ENCODE measurements at places on chromosomes 11 and 22.

- no peak for DNase-seq
These were observed 69.7 kb downstream of the NELL1 start for GRCh38 chr11:20739107-20739506.

DNA sequence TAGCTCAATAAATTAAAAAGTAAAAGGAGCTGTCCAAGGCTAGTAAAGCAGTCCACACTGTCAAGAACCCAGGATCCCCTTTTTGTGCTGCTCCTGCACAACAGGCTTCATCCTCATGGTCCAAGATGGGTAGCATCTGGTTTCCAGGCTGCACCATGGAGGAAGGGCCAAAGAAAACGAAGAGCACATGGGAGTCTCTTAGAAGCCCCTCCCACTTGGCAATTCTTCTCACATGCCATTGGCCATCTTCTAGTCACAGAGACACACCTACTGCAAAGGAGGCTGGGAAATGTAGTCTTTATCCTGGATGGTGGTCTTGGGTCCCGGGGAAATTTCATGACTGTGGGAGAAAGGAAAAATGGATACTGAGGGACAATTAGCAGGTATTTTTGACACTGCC, 37.8 kb downstream of the PRR5L start:
- DNase-seq, result peak; percentile 12

DNA sequence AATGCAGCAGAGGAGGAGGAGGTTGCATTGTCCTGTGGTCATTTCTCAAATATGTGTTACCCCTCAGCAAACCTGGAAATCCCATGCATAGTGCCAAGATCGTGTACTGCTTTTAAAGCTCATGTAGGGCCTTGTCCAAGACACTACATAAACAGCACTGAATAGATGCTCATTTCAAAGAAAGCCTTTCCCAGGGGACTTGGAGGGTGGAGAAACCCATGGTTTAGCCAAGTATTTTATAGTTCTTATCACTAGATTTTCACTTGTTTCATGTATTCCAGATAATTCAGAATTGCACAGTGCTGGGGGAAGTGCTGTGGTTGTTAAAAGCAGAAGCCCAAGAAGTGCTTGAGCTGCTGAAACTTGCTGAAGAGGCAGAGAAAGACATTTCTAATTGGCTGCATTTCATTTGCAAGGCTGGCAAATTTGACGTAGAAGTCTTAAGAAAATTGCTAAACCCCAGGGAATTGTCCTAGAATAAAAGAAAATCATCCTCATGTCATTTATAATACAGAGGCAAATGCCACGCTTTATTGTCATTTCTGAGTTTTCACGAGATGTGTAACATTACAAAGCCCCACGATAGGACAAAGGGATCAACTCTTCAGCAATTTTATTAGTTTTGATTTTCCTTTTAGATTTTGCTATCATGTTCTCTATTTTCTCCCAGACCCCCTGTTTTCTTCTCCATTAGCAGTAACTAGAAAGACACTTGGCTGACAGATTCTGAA, 20.1 kb downstream of the CSRP3 start:
- no peak for DNase-seq

- DNase-seq, result no peak
These were observed 16.1 kb downstream of the TMEM25 start for GRCh38 chr11:118547132-118547531.

DNA sequence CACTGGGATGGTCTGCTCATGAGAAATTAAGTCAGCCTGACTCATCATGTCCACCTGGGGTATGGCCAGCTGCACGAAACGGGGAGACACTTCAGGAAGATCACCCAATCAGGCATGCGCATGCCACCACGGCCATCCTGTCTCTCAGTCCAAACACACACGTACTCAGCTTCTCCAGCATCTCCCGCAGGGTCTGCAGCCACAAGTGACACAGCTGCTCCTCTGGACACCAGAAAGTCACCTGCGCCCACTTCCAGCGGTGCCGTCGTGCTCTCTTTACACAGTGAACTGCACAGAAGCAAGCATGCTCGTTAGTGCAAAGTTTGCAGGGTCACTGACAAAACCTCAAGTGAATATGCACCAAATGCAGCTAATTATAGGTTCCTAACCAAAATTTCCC, 18.1 kb downstream of the CERK start:
- DNase-seq, result no peak

- no peak for DNase-seq
These were observed 82.9 kb upstream of the AKIP1 start for GRCh38 chr11:8828046-8828445.

DNA sequence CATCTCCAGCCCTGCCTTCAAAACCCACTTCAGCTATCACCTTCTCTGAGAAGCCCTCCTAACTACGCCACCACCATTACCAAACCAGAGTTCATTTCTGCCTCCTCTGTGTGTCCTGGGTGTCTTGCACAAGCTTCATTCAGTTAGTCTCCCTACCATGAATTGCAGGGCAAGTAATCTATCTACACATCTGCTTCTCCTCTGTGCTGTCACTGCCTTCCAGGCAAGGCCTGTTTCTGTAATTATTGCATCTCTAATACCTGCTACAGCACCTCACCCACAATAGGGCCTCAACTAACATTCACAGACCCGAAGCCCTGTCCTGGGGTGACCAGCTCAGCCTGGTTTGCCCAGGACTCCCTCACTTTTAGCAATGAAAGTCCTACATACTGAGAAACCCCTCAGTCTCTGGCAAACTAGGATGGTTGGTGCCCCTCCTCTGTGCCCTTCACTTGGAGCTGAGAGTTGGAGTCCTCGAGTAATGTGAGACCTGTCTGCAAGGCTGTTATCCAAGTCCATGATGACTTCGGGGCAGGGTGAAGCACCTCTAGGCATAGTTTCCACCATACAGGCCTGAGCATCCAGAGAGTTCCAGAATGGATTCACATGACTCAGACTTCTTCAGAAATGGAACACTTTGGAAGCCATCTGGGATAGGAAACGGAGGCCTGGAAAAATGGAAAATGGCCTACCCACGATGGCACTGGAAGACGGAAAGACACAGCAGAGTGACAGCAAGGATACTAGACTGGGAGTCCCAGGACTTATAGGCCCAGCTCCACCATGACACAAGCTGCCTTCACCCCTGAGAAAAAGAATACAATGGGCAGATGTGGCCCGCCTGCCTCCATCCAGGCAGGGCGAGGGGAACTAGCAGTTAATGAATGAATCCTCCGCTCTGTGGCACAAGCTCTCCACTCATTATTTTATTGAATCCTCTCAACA, 269.3 kb downstream of the BUD13 start:
- no peak for DNase-seq

- DNase-seq, result no peak
These were observed 141.9 kb downstream of the CSNK2A3 start for GRCh38 chr11:11211186-11211585.

GRCh38 chr22:31349960-31350359, 3.8 kb upstream of the PATZ1 start:
- DNase-seq, result no peak

DNA sequence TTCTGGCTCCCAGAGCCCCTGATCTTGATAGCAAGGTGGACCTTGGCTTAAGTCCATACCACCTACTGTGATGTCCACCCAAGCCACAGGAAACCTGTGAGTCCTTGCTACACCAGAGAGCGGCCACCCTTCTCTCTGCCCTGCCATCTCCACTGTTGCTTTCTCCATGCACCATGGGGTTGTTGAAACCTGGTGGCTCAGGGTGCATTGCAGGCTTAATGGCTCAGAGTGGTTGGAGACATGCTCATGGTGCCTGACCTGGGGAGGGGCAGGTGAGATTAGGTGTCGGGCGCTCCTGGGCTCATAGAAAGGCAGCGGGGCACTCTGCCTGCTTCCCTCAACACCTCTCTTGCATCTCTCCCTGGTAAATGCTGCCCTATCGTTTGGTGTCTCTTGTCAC, 25.0 kb upstream of the CACNG2 start:
- no peak for DNase-seq

- DNase-seq, result no peak
These were observed 84.5 kb downstream of the DSCAML1 start for GRCh38 chr11:117712530-117712929.

GRCh38 chr22:20748731-20749428, 25.0 kb upstream of the SERPIND1 start:
- DNase-seq, result no peak

- peak; percentile 30 for DNase-seq
These were observed 64.0 kb downstream of the CCDC81 start for GRCh38 chr11:86438685-86439084.

GRCh38 chr22:39135092-39135896, 17.2 kb downstream of the CBX7 start:
- DNase-seq, result peak; percentile 48

GRCh38 chr11:27018902-27019529, 21.6 kb upstream of the BBOX1 start:
- DNase-seq, result no peak

DNA sequence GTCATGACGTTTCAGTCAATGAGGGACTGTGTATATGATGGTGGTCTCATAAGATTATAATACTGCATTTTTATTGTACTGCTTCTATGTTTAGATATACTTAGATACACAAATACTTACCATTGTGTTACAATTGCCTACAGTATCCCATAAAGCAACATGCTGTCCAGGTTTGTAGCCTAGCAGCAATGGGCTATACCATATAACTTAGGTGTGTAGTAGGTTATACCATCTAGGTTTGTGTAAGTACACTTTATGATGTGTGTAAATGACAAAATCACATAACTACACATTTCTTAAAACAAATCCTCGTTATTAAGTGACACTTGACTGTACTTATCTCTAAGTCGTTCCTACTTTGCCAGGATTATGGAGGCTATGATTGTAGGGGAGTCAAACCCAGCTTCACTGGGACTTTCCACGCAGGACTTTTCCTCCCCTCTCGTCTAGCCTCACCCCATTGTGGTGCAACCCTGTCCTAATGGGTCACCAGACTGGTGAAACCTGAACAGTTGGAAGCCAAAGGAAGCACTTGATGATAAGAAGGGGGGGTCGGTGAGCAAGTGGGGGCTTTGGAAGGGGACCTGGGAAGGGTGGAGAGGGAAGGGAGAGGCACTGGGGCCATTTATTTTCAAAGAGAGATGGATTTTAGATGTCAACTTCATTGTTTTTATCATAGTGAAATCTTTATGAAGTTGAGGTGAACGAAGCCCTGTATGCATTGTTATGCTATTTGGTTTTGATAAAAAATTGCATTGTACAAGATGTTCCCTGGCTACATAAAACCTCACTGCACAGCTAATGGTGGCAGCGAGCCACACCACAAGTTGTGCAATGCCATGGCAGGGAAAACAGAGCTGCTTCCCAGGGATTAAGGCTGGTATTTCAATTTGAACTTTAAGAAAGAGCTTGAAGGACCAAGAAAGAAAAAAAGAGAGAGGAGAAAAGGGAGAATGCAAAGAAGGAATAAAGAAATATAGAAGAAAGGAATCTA, 129.1 kb downstream of the EHF start:
- DNase-seq, result no peak

DNA sequence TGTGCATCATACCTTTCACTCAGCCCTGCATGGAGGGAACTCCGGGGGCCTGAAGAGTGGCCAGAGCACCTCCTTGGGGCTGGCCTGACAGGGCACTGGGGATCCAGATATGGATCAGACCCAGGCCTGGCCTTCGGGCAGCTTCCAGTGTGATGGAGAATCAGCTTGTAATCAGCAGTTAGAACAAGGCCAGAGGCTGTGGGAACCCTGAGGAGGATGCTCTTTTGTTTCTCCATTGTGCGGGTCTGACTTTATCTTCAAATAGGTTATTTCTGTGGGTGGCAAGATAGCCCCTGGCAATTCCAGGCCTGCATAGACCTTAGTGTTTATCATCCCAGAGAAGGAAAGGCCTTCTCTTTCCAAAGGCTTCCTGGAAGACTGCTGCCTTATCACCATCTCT, 12.3 kb downstream of the DGAT2 start:
- DNase-seq, result no peak

- DNase-seq, result no peak
These were observed 15.1 kb downstream of the UQCR10 start for GRCh38 chr22:29782061-29782845.

DNA sequence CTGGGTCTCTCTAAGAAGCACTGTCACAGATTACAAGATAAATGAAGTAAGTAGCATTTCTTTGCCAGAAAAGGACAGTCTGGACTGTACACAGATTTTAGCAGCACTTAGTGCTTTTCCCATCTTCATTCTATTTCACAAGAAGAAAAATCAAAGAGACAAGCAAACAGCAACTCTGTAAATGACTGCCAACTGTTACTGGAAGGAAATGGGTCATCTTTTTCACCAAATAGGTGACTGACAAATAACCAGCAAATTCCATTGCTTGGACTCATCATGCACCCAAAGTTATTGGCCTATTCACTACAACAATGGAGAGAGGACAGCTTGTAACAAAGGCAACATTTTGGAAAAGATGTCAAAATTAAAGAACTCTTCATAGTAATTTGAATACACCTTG, 28.9 kb upstream of the CARD18 start:
- peak; percentile 22 for DNase-seq

DNA sequence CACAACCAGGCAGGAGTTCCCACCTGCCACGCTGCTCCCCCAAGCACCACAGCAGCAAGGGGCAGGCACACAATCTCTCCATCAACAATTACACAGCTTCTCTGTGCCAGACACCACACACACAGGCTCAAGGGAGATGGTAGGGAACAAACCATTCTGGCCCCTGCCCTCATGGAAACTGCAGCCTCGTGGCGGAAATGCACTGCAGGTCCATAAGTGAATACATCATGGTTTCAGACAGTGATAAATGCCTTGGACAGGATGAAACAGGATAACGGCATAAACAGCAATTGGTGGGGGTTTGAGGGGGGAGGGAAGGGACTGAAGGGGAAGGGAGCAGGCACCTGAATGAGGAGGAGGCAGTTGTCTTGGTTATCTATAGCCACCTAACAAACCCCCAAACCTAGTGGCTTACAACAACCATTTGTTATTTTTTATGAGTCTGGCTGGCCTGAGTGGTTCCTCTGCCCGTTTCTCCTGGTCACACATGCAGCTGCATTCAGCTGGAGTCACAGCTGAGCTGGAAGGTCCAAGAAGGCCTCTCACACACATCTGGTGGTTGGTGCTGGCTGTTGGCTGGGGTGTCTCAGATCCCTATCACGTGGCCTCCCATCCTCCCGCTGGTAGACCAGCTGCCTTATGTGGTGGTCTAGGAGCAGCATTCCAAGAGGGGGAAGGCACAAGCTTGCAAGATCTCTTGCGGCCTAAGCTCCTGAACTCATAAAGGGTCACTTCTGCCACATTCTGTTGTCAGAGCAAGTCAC, 15.0 kb upstream of the YWHAH start:
- no peak for DNase-seq

Measured in ACHN (cell line).